Stimulated activated CD8-positive, alpha-beta memory T cell treated with anti-CD3 and anti-CD28 coated beads, Interleukin-15, amount 100 ng/mL, for 48 hours (primary cell): ENCODE measurements at places on chromosomes 13 and 19.

GRCh38 chr13:109693213-109693612 lies 93.2 kb downstream of the IRS2 start:
- no peak for DNase-seq

GRCh38 chr13:114067381-114067885 lies 65.0 kb downstream of the RASA3 start:
- DNase-seq: peak; percentile 27

DNA sequence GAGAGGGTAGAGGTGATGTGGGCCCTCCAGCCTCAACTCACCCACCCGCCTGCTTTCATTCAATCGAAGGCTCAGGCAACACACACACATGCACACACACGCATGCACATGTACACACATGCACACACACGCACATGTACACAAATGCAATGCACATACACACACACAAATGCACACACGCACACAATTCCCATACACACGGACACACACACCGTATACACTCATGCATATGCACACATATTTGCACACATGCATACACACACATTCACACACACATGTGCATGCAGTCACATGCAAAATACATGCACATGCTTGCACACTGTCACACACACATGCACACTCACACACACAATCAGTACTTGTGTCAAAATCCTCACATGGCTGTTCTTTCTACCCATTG lies 55.9 kb upstream of the SPACA7 start:
- DNase-seq: no peak

GRCh38 chr13:97974773-97975172 lies 21.3 kb downstream of the IPO5 start:
- DNase-seq: no peak

DNA sequence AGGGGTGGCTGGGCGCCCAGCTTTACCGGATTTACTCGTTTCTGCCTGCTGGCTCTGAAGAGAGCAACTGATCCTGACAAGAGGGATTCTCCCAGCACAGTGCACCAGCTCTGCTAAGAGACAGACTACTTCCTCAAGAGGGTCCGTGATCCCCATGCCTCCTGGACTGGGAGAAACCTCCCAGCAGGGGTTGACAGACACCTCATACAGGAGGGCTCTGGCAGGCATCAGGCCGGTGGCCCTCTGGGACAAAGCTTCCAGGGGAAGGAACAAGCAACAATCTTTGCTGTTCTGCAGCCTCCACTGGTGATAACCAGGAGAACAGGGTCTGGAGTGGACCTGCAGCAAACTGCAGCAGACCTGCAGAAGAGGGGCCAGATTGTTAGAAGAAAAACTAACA lies 1192.5 kb upstream of the PRR20A start:
- DNase-seq: no peak

DNA sequence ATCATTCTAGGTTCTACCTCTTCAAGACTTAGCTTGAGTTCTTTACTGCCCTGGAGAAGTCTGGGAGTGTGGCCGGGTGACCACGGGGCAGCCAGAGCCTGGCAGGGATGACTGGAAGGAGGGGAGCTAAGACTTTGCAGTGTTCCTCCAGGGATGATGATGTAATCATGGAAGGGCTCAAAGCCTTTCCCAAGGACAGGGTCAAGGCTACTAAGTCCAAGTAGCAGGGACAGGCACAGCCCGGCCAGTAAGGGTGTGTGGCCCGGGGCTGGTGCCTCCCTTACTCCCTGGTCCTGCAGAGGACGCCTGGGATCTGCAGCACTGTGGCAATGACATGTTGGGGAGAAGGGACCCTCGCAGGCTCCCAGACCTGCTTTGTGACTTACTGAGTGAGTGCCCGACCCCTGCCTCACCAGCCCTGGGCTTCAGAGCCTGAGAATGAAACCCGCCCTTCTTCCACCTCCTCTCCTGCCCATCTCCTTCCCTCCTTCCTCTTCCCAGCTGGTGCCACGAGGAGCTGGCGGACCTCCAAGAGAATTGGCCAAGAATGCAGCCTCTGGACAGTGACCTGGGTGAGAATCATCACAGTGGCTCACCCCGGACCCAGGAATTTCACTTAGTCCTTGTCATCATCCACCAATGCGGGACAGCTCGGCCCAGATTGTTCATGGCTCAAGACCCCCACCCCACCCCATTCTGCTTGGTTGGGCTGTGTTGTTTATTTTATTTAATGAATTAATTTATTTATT lies 15.6 kb upstream of the FBXO17 start:
- DNase-seq: no peak

DNA sequence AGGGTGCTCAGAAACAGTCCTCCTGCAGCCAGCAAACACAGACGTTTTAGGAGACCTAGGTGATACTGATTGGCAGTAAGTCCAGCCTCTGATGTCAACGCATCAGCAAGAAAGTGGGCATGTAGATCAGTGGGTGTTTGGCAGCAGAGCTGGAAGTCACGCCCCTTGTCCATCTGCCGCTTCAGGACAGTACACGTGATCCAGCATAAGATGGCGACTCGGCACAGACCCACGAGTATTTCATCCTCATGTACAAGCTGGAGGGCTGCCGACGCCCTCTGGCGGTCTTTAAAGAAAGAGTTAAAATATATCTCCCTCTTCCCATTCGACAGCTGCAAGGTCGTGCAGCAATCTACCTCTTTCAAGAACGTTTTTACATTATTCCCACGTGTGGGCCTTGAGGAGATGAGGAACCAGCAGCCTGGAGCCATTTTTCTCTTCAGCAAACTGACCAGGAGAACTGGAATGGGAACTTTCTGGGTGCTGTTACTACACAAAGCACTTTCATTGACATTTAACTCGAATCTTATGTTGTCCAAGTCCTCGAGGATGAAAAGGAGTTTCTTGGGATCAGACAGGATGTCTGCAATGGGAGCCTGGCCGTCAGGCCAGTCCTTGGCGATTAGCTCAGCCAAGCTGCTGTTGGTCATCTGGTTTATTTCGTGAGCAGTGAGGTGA lies 22.3 kb downstream of the NLRP11 start:
- DNase-seq: peak; percentile 14

DNA sequence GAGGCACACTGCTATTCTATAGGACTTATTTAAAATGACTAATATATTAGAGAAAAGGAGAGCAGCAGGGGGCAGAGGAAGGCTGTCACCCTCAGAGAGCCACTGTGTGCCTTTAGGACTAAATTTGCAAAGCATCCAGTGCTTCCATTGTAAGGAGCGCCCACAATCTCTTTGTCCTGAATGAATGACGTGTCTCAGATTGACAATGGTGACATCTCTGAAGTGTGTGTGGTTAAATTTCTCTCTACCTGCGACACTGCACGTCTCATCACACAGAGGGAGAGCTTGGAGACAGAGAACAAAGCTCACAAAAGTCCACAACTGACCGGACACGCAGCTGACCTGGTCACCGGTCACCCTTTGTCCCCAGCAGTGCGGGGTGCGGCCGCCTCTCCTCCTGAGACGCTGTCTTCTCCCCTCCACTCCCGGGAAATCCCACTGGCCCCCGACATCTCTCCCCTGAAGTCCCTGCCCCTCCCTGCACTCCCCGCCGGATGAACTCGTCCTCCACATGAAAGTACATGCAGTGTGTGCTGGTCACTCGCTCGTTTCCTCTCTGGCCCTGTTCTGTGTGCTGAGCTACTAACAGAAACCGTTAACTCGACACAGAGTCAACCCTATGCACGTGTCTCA lies 107.2 kb downstream of the RAB20 start:
- DNase-seq: no peak

- no peak for DNase-seq
Measured at GRCh38 chr19:5492635-5493409, 37.6 kb downstream of the ZNRF4 start.

GRCh38 chr19:16077984-16078758 lies 1.9 kb downstream of the TPM4 start:
- DNase-seq: no peak

DNA sequence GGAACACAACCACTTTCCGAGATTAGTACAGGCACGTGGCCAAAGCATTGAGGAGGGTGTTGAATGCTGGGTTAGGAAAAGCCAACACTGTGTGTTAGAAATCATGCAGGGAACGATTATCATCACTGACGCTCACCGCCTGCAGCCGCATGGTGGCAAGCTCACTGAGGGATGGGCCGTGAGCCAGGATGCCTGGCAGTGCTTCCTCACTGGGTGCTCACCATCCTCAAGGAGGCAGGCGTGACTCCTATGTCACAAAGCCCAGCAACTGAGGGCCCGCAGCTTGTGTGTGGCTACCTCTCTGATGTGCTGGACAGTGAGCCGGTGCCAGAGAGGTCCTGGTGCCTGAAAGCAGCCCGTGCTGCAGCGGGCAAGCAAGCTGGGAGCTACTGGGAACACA lies 30.4 kb upstream of the TIMM44 start:
- DNase-seq: no peak

- no peak for DNase-seq
Measured at GRCh38 chr19:6534451-6535093, 3.7 kb downstream of the TNFSF9 start.

GRCh38 chr13:72156760-72157159 lies 289.8 kb upstream of the DACH1 start:
- no peak for DNase-seq

DNA sequence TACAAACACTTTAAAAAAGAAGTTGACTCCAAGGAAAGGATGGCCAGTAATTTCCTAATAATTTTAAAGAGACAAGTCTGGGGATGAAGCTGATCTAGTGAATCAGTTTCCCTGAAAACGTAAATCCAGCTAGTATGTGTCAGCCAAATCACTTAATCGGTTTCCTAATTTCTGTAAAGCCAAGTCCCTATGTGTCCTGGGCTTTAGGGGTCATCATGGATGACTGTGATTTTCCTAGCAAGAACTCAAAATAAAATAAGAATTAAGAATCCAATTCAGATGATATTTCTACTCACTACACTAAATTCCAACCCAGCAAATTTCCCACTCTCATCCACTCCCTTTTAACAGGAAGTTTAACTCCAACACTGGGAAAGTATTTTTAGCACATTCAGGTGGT lies 35.9 kb downstream of the ELF1 start:
- no peak for DNase-seq

GRCh38 chr19:35135389-35135909 lies 590 bp upstream of the LGI4 start:
- peak; percentile 53 for DNase-seq

GRCh38 chr13:38008636-38009035 lies 139.1 kb upstream of the TRPC4 start:
- DNase-seq: no peak

DNA sequence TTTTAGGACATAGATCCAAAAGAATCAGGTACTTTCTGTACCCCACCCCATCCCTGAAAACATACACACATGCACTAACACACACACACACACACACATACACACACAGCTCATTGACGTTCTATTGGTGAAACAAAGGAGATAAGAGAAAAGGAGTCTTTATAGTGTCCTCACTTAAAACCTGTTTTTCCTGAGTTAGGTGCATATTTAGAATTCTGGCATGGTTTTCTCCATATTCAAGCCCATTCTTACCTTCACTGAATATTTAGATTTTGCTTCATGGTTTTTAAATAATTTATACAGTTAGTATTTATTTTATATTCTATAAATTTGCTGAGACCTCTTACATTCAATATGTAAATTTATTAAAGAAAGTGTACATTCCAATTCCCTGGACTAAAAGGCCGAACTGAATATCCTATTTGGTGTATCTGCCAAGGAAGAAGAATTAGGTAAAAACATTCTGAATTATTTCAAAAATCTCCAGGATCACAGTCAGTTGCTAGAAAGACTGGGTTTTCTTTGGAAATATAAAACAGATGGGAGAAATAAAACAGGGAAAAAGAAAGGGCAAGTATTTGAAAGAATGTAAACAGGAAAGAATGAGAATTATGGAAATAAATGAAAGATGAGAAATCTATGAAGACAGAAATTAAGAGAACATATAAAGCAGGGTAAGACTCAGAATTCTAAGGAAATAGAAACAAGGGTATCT lies 556.2 kb downstream of the KCTD12 start:
- no peak for DNase-seq

DNA sequence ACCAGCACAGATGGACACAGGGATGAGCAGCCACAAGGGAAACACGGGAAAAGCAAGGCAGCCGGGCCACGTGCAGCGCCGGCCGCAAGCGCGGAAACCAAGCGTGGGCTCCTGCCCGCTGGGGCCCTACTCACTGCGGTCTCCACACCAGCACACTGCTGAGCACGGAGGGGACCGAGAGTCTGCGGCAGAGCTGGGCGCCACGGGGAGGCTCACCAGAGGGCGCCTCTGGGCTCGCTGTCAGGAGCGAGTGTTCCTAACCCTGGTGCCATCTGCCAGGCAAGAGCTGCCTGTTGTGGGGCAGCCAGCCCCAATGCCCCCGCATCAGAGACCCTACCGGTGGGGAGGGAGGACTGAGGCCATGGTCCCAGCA lies 26.5 kb downstream of the MPND start:
- peak; percentile 74 for DNase-seq

DNA sequence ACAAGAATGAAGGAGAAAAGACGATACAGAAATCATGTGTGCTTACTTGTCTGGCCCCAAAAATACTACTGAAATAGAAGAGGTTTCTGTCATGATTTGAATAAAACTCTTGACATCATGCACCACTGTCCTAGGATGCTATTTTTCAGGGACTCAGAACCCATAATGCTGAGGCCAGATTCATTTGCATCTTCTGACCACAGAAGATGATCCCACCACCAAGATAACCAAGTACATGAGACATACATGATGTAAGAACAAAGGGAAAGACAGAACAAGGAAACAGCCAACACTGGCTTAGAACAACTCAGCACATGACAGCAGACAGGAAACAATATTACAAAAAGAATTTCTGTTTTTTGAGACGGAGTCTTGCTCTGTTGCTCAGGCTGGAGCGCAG lies 2.5 kb downstream of the ZNF552 start:
- no peak for DNase-seq

DNA sequence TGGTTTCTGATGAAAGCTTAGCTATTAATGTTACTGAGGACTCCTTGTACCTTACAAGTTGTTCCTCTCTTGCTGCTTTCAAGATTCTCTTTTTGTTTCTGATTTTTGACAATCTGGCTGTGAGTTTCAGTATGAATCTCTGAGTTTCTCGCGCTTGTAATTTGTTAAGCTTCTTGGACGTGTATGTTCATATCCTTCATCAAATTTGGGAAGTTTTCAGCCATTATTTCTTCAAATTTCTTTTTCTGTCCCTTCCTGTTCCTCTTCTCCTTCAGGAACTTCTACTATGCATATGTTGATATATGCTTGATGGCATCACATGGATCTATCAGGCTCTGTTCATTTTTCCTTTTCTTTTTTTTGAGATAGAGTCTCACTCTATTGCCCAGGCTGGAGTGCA lies 5.6 kb upstream of the URI1 start:
- DNase-seq: no peak

DNA sequence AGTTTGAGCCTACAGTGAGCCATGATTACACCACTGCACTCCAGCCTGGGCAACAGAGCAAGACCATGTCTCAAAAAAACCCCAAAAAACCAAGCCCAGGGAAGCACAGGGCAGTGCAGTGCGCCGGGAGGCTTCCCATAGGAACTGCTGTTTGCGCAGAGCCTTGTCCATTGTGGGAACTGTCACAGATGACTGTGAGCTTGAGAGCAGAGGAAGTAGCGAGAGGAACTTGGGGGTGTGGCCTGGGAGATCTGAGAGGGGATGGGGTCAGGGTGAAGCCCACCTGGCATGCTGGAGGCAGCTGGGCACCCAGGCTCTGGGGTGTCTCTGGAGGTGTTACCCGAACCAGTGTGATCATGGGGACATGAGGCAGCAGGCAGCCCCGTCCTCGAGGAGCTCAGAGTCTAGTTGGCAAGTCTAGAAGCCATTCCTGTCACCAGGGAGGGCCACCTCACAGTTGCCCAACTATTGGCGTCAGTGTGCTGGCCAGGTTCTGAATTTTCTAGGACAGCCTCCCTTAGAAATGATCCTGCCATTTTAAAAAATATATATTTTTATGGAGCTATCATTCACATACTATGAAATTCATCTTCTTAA lies 10.4 kb downstream of the KDM4B start:
- DNase-seq: no peak
